ENCODE measurements at places on chromosomes 13 and 19.

DNA sequence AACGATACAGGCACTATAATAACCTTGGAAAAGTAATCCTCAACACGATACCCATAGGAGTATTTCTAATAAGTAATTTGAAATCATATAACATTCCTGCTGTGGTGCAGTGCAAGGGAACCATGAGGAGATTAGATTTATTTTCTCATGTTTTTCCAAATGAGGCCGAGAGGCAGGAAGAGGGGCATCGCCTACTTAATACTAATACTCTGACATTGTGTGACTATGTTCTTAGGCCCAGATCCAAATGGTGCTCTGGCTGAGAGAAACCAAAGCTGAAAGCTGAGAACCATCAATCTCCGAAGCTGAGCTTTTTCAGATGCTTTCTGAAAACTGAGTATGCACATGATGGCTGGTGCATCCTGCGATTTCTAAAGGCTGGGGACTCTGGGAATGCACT lies 248.0 kb upstream of the MAB21L1 start:
- DNase-seq: no peak

DNA sequence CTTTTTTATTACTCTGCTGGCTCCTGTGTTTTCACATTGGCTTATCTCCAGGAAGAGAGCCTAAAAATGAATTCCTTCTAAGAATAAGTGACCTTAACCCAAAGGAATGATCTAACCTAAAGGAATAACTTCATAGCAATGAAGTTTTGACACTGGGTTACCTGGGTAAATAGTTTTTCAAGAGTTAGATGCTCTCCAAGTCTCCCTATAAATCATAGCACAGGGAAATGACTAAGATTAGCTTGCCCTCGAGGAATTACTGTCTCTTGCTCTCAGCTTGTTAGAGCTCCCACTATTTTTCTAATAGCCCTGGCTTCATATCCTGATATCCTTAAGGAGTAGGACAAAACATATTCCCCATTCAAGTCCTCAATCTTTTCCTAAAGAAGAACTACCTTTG lies 66.3 kb downstream of the SPRY2 start:
- DNase-seq: no peak

DNA sequence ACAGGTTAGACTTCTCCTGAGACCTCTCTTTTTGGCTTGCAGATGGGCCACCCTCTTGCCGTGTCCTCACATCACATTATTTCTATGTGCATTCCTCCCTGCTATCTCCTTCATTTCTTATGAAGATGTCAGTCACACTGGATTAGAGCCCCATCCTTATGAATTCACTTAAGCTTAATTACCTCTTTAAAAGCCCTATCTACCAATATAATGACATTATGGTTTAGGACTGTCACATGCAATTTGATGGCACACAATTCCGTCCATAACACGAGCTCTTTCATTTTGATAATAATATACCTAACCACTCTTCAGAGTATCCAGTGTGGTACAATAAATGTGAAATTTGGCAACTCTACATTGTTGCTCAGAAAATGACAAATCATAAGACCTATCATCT lies 1037.3 kb downstream of the DIAPH3 start:
- DNase-seq: no peak

DNA sequence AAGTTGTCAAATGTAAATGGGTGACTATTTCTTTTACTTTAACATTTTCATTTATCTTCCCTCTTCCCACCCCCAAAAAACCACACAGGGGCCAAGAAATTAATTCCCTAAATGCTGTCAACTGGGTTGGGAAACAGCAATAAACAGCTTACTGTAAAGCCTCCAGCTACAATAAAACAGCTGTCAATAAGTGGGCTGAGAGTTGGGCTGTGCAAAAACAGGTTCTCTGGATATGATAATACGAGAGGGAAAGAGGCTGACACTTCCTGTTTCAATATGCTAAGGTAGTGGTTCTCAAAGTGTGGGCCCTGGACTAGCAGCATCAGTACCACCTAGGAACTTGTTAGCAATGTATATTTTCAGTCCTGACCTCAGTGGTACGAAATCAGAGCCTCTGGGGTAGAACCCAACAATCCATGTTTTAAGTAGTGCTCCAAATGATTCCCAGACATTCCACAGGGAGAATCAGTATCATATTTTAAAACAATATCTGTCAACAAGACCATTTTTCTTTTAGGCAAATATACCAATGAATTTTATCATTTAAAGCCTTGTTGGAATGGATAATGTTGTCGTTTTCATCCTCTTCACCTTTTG lies 8.4 kb downstream of the PCDH9 start:
- DNase-seq: no peak

DNA sequence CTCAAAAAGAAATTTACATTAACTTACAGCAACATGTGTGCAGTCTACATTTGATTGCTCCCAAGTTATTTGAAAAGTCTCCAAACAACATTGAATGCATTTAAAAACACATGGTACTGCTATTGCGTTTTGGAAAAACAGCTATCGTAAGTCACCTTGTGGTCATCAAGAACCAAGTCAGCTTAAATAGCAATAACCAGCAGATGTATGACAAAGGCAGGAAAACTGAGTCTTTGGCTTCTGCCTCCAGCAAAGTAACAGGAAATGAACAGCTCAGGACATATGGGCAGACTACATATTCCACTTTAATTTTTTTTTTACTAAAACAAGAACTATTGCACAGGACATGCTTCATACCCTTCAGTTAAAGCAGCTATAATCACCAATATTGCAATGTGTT lies 580.6 kb upstream of the SPRY2 start:
- DNase-seq: no peak

DNA sequence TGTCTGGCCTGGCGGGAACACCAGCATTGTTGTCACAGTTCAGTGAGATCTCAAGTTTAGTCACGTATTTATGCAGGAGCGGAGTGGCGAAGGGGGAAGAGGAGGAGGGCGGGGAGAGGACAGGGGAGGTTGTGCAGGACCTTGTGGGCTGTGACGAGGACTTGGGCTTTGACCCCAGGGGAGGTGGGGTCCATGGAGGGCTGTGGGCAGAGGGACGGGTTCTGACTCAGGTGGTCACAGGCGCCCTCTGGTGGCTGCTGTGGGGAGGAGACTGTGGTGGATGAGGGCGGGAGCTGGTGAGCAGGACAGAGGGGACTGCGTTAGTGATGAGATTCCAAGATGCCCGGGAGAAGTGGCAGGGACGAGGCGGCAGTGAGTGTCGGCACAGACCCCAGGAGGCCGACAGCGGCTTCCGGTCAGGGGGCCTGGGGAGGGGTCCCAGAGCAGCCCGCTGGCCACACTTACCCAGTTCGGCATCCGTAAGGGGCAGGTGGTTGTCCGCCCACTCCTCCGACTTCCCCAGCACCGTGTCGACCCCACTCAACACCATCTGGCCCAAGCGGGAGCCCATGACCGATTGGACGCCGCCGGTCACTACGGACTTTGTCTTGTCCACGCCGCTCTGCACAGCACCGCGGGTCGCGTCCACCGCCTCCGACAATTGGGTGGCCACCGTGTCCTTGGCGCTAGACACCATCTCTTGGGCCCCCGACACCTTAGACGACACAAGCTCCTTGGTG lies 15.7 kb downstream of the PLIN3 start:
- DNase-seq: peak; percentile 91

- no peak for DNase-seq
These were observed 134.7 kb upstream of the GPR12 start for GRCh38 chr13:26895081-26895807.

DNA sequence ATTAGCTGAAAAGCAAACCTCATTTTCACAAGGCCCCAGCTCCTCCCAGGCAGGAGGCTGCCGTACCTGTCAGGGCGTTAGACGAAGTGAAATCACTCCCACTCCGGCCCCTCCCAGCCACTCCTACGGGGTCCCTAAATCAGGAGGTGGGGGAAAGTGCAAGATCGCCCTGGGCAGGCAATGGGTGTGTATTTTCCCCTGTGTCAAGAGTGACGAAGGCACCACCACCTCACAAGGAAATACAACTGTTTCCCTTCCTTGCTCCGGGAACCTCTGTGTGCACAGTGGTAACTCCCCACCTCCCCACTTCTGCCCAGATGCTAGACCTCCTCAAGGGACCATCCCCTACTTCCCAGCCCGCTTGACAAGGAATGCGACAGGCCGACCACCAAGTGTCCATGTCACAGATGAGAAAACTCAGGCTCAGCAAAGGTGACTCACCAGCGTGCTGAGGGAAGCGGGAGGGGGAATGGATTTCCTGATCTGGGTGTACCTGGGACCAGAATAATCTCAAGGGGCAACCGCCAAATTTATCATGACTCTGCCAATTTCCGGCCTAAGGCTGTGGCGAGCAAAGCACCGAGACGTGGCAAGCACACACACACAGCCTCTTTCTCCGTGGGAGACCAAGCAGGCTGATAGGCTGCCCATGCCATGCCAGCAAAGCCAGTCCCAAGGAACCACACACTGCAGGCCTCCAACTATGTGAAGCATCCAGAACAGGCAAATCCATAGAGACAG lies 7.3 kb downstream of the PPP6R1 start:
- DNase-seq: no peak

- no peak for DNase-seq
These were observed 3.5 kb downstream of the FBXW9 start for GRCh38 chr19:12692960-12693359.

- no peak for DNase-seq
These were observed 12.7 kb upstream of the GAS6 start for GRCh38 chr13:113876346-113877148.

- DNase-seq: peak; percentile 88
These were observed at the start of gene TUBGCP3 for GRCh38 chr13:112587764-112588489. TUBGCP3 (minus strand) TSS chr13:112588153; CDS start chr13:112587980, 173 bp downstream.

- DNase-seq: no peak
These were observed 122.0 kb downstream of the ENOX1 start for GRCh38 chr13:43664700-43665191.

DNA sequence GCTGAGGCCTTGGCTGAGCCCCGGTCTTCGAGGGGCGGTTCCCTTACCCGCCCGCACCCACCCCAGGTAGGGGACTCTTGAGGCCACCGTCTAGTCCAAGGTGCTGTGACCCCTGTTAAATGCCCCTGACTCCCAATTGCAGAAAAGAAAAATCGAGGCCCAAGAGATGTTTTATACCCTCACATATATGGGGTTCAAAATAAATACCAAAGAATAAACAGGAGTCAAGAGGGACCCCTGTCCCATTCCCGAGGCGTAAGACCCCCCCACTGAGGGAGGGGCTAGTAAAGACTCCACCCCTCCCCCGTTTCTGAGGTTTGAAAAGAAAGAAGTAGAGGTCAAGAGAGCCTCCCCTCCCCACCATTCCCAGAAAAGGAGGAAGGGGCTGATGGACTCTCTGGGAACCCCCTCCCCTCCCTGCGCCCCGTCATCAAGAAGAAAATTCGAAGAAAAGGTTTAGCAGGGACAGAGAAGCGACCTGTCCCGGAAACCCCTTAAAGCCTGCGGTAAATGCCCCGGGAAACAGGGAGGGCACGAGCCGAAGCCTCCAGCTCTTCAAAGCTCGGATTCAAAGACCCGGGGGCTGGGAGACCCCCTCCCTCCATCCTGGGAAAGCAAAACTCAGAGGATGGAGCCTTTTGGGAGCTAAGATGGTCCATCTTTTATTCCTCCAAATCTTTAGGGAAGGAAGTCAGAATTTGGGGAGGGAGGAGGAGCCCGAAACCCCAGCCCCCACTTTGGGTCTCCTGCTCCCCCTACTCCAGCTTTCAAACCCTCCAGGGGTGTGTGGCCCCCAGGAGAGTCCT lies 755 bp upstream of the RAB3A start:
- DNase-seq: no peak

GRCh38 chr19:12985049-12985776 lies 10.1 kb upstream of the NFIX start:
- DNase-seq: peak; percentile 85

DNA sequence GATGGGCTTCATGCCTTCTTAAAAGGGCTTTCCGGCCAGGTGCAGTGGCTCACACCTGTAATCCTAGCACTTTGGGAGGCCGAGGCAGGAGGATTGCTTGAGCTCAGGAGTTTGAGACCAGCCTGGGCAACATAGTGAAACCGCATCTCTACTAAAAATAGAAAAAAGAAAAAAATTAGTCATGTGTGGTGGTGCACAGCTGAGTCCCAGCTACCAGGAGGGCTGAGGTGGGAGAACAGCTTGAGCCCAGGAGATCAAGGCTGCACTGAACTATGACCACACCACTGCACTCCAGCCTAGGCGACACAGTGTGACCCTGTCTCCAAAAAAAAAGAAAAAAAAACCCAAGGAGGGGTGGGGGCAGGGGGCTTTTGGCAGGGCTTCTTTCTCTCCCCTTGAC lies 7.2 kb downstream of the CARS2 start:
- DNase-seq: no peak

GRCh38 chr19:10431943-10432735 lies 11.8 kb downstream of the PDE4A start:
- peak; percentile 89 for DNase-seq

GRCh38 chr13:50950849-50951248 lies 41.3 kb downstream of the RNASEH2B start:
- DNase-seq: no peak

GRCh38 chr13:110251193-110251819 lies 55.7 kb downstream of the COL4A1 start:
- peak; percentile 56 for DNase-seq

DNA sequence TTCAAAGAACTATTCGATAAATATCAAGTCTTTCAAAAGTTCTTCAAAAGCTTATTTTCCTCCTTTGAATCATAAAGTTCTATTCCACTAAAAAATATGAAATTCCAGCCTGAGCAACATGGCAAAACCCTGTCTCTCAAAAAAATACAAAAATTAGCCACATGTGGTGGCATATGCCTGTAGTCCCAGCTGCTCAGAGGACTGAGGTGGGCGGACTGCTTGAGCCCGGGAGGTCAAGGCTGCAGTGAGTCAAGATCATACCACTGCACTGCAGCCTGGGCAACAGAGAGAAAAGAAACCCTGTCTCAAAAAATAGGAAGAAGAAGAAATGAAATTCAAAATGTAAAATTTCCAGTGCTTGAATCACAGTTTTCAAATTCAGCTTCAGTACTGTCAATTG lies 24.6 kb downstream of the CAB39L start:
- no peak for DNase-seq

GRCh38 chr19:57165846-57166245 lies 1.4 kb downstream of the DUXA start:
- DNase-seq: no peak

DNA sequence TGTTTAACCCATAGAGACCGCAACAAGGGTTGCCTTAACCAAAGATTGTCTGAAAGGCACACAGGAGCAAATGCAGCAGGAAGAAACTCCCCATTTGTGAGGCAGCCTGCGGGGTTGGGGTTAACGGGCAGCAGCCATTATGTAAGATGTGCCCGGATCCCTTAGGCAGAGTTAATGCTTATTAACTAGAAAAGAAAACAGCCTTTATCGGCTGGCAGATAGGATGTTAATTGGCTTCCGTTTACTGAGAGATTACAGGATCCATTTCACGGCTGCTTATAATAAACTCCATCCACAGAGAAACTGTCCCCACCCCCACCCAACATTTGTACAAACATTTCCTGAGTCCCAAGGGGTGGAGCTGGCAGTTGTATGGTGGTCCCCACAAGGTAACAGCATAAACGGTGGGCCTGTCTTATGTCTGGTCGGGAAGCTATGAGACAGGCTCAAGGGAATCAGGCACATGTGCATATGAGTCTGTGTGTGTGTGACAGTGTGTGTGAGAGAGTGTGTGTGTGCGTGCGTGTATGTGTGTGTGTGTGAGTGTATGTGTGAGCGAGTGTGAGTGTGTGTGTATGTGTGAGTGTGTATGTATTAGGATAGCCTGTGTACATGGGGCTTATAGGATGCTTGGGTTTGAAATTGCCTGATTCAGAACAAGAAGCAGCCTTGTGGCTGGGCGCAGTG lies 10.5 kb downstream of the SLC25A42 start:
- no peak for DNase-seq
